Brain (organoid and tissue), 16 donors: ENCODE measurements at places on chromosomes 7 and 10. TPM values are rescaled to one million over a fixed set of nuclear protein-coding genes. Genes with fewer than 3 reads are reported as not detected.

PALD1 gene
- 6.4 TPM for polyA plus RNA-seq

NUDCD3 gene
- polyA plus RNA-seq: 191 TPM

AGR3 gene
- polyA plus RNA-seq: 0.78 TPM

C7orf33 gene
- not detected for polyA plus RNA-seq

TRIL gene
- polyA plus RNA-seq: 18.6 TPM

MACC1 gene
- polyA plus RNA-seq: not detected

TMEM213 gene
- polyA plus RNA-seq: not detected

TWIST1 gene
- 0.19 TPM for polyA plus RNA-seq

DNA sequence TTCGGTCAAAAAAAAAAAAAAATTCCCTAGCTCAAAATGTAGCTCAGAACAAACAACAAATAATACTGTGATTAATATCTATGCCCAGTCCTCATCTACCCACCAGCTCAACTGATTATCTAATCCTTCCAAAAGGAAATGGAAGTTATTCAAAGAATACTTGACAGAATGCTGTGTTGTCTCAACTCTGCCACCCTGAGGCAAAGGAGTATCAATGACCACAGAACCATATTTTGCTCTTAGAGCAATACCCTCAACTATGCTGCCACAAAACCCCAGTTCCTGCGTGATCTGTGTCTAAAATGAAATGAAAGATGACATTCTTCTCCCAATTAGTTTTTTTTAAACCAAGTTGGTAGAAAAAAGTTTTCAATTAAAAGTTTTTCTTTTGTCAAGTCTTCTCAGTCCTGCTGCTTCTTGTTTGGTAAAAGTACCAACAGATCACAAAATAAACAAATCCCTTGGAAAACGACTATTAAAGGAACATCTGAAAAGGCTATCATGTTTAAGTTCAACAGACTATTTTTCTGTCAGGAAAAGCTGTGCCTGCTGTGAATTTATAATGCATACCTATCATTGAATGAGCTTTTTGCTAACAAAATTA, 21.6 kb downstream of the RBM28 start:
- peak; percentile 74 for DNase-seq

DNA sequence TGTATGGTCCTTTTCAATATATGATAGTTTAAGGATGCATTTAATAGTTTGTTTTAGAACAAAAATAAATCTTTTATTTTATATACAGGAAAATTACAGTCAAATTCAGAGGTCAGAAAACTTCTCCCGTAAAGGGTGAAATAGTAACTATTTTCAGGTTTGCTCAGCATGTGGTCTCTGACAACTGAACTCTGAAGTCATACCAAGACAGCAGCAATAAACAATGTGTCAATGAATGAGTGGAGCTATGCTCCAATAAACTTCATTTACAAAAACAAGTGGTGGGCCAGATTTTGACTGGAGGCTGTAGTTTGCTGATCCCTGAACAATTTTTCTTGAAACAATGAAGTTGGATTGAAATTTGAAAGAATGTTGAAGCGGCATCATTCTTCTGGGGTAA, 123.6 kb downstream of the ZNF248 start:
- DNase-seq: no peak

DNA sequence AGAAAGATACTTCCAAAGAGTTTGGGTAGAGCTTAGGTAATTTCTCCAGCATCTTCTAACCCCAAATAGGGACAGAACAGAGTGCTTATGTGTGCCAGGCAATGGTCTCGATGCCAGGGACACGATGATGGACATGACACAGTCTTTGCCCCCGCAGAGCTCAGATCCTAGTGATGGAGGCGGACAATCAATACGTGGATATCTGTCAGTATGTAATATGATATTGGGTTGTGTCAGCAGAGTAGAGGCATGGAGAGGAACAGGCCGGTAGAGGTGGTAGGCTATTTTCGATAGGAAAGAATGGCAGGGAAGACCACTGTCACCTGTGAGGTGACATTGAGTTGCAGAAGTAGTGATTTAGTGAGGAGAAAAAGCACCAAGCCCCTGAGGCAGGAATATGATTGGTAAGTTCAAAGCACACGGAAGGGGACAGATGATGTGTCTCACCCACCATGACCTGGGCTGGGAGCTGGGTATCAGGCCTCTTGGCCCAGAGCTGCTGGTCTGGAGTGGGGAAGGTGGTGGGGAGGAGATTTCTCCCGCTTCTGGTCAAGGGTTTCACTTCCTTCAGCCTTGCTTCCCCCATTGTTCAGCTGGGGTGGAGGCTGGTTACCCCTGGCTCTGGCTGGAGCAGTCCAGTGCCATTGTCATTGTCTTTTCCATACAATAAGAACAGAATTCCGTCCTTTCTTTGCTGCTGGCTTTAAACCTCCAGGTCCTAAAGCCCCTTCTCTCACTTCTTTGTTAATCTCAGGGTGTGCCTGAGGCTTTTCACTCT, 36.0 kb upstream of the SRGN start:
- DNase-seq: no peak

GRCh38 chr10:36534471-36535002, 590.9 kb upstream of the ANKRD30A start:
- no peak for DNase-seq

GRCh38 chr10:43170491-43170890, 32.2 kb downstream of the CSGALNACT2 start:
- no peak for DNase-seq

DNA sequence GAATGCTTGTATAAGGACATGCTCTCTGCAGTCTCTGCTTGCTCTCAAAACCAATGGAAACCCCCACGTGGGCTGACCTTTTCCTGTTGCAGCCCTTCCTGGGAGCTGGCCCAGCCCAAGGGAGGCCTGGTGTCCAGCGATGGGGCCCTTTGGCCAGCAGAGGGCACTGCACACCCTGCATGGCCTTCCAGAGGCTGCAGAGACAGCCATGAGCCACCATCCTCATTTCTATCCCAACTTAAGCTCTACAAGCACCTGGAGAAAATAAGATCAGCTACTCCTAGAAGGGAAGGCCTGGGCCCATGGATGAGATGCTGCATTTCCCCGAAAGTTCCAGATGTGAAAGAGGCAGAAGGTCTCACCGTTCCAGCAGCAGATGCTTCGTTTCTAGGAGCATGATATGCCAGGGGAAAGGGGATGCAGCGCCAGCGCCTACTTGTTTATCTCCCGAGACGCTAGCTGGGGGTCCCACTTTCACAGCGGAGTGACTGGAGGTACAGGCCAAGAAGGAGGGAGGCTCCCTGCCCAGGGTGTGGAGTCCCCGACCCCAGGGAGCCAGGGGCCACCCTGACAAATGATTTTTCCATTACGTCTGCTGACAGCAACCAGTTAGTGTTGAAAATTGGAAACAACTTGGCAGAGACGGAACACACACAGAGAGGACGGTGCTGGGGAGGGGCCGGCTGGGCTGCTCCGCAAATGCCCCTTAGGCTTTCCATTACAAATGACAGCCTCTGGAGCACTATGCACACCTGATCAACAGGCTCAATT, 106.4 kb downstream of the ZRANB1 start:
- peak; percentile 89 for DNase-seq

- DNase-seq: no peak
Observed at GRCh38 chr10:114064151-114065048, 20.7 kb downstream of the ADRB1 start.

- DNase-seq: no peak
Observed at GRCh38 chr7:102927312-102927933, 14.6 kb downstream of the LRRC17 start.

GRCh38 chr7:64849250-64849923, 53.7 kb upstream of the ZNF273 start:
- no peak for DNase-seq

DNA sequence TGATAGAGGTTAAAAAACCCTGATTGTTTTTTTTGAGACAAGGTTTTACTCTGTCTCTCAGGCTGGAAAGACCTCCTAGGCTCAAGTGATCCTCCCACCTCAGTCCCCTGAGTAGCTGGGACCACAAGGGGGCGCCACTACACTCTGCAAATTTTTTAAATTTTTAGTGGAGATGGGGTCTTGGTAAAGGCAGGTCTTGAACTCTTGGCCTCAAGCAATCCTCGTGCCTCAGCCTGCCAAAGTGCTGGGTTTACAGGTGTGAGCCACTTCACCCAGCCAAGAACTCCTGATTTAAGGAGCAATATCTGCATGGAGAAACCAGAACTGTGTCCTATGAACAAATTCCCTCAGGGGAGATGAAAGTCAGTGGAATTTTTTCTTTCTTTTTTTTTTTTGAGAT, 7.3 kb upstream of the KLHDC10 start:
- DNase-seq: peak; percentile 67

DNA sequence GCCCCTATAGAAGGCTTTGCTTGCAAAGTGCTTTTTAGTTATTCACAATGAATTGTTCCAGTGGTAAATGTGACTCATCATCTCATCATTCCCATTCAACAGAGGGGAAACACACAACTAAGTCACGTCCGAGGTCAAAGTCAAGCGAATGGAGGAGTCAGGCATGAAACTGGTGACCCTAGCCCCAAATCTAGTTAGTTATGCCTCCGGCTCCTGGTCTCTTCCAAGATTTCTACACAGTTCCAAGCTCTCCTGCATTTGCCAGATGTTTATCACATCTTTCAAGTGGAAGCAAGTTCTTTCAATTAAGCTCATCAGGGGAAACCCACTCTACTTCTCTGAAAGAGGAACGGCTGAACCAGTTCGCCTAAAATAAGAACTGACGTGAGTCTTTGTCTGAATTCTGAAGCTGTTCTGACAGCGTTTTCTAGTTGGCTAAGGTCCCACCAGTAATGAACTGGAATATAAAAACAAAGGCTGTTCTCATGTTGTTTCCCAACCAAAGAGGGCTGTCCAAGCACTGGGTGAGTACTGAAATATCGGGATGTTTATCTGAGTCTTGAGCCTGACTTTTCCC, 140.9 kb upstream of the NRBF2 start:
- peak; percentile 11 for DNase-seq

- no peak for DNase-seq
Observed at GRCh38 chr10:96695366-96695765, 24.9 kb downstream of the PIK3AP1 start.

DNA sequence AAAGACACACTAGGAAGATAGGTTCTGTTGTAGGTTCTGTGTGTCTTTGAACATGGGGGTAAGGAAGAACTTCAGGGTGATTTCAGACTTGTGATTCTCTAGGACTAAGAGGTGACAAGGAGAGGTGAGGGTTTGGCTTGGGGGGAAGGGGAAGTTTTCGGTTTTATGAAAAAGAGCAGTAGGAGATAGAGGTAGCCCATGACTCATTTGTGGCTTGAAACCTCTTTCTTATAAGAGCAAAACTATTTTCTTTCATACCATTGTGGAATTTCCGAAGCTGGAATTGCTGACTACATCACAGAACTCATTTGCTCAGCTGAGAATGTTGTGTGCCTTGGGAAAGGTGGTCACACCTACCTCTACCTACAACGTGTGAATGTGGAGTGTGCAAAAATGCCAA, 39.6 kb upstream of the IKZF1 start:
- no peak for DNase-seq

- no peak for DNase-seq
Observed at GRCh38 chr7:109879287-109879828, 1211.6 kb upstream of the LRRN3 start.

DNA sequence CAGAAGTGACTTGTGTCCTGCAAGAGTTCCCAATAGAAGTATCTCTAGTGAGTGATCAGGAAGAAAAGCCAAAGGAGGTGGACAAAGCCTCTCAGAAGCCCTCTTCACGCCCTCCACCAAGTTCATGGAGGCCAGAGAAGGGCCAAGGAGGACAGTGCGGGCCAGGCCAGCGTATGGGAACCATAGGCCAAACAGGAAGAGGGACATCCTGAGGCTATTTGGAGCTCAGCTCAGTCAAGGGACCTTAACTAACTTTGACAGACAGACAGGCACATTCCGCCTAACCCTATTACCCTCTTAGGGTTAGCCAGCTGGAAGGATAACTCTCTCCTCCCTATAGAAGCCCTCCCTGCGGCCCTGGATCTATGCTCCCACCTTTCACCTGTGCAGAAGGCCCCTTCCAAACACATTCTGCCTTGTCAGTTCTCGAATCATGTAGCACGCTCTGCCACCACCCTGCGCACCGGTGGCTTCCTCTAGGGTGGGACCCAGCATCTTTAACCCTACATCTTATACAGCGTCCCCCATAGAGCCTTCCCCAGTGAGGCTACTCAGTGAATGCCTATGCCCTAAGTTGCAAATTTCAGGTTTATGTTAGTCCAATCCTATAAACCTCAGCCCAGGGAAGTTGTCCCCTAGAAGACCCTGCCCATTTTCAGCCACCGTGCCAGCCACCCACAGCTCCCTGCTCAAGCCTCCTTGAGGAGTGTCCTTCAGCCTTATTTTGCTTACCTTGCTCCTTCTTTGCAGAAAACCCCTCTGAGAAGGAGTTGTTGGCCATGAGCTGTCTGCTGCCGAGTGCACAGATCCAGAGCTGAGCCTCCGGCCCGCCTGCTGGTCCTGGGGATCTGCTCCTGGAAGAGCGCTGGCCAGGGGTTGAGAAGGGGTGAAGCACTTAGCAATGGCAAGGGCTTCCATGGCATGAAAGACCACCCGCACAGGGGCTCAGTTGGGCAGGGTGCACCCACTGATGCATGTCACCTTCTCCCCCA, 36.9 kb downstream of the FRMPD2 start:
- DNase-seq: no peak

DNA sequence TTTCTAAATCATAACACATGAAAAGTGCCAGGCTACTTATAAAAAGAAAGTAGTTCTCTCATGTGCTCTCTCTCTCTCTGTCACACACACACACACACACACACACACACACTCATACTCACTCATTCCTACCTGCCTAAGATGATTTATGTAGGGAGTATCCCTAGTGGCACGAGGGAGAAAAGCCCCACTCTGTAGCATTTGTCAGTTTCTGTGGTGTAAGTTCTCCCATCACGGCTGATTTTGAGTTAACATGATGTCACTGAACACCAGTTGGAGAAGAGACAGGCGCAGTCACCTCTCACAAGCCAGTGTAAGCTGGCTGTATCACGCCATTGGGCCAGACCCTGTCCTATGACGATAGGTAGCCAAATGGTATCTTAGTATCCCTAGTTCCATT, 395.4 kb downstream of the SFMBT2 start:
- DNase-seq: no peak

DNA sequence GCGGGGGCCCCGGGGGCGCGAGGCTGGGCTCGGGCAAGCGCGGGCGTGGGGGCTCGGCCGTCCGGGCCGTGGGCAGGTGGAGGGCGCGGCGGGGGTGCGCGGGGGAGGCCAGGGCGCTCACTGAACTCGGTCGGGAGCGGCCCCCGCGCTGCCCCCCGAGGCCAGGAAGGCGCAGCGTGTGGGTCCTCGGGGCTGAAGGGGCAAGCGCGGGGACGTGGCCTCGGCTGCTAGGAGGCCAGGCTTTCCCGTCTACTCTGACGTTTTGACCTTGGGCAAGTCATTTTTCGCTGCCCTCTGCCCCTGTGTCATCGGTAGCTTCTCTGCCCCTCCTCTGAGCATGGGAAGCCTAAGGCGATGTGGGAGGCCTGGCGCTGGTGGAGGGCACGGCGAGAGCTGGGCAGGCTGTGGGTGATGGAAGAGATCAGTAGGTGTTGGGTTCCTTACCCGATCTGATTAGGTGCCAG, 441 bp downstream of the FBH1 start:
- DNase-seq: no peak
